Stimulated activated CD8-positive, alpha-beta memory T cell treated with anti-CD3 and anti-CD28 coated beads, Interleukin-15, amount 100 ng/mL, for 24 hours (primary cell): ENCODE measurements at places on chromosomes 11 and 22.

GRCh38 chr11:12170984-12171383 lies 60.6 kb downstream of the MICAL2 start:
- no peak for DNase-seq

DNA sequence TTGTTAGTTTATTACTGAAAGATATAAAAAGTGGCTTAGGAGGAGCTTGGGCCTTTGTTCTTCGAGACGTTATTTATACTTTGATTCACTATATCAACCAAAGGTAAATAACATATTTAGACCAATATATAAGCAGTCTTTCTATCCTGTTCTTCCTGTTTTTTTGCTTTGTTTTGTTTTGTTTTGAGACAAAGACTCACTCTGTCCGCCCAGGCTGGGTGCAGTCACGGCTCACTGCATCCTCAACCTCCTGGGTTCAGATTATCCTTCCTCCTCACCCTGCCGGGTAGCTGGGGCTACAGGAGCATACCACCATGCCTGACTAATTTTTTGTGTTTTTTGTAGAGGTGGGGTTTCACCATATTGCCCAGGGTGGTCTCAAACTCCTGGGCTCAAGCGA lies 66.8 kb downstream of the ATM start:
- no peak for DNase-seq

DNA sequence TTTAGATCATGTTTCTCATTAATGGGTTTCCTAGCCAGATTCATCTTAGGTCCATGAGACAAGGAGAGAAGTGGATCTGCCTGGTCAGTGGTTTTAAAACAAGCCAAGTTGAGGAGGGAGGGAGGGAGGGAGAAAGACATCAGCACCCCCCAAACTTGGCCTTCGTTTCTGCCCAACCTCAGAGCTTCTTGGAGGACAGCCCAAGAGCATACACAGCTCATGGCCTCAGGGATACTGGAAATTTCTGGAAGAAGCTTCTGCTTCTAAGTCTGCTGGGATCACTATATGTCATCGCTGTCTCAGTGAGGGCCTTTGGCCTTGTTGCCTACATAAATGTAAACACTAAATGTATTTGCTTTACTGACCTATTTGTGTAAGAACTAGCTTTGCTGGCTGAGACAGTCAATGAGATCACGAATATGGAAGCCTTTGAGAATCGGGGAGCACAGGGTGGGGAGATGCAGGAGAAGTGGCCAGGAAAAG lies 375.1 kb downstream of the BUD13 start:
- DNase-seq: no peak

DNA sequence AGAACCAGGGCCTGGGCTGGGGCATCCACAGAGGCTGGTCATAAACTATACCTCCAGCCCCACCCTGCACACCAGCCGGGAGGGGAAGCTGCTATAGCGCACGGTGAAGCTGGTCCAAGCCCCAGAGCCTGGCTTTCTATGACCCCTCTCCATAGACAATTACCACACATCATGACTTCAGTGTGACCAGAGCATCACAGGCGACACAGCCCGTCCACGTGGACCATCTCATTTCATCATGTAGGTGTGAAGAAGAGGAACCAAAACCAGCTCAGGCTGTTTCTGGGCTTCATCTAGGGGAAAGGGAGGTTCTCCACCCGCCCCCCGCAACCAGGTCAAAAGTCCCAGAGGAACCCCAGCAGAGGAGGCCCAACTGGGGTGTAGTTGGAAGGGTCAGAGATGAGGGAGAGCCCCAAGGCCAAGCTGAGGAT lies 3.0 kb downstream of the CXCR5 start:
- DNase-seq: no peak

GRCh38 chr11:66007201-66007634 lies 4.6 kb upstream of the CST6 start:
- DNase-seq: no peak
